ENCODE measurements at places on chromosomes 6 and 20. TPM values are rescaled to one million over a fixed set of nuclear protein-coding genes. Genes with fewer than 3 reads are reported as not detected.

The SLC17A4 gene
- not detected for total RNA-seq

The LRRC73 gene
- total RNA-seq: not detected

GRCh38 chr20:62655282-62656196, 13.2 kb downstream of the SLCO4A1 start:
- no peak for DNase-seq
- H3K27ac ChIP-seq: no peak overlapping the region
- H3K4me1 ChIP-seq: peaks cover 26% of the 10 kb centered on the region
- no peaks in the 10 kb centered on the region for H3K27me3 ChIP-seq
- H3K4me3 ChIP-seq: no peak overlapping the region
- no peaks in the 10 kb centered on the region for H3K36me3 ChIP-seq

The DNAH8 gene
- total RNA-seq: not detected

DNA sequence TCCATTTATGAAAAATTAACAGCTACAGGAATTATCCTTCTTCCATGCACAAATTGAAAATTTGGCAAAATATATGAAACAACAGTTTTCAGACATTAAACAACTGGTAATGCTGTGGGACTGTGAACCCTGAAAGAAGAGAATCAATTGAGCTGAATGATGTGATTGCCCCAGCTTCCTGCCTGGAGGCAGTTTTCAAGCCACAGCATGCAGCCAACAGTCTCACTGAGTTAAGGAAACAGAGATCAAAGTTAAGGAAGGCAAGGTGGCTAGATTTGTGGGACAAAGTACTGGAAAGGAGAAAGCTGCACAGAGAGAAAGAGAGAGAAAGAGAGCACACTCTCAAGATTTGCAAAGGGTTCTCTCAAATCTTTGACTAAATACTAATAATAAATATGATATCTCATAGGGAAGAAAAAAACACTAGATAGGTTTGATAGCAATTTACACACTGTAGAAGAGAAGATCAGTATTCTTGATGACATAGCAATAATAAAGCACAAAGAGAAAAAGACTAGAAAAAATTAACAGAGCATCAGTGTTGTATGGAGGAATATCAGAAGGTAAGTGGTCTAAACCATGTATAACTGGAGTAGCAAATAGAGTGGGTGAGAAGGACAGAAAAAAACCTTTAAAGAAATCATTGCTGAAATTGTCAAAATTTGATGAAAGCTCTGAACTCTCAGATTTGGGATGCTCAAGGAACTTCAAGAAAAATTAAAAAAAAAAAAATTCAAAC, 70.1 kb upstream of the CNKSR3 start:
- H3K27ac ChIP-seq: no peak overlapping the region
- no peaks in the 10 kb centered on the region for H3K36me3 ChIP-seq
- H3K4me1 ChIP-seq: peaks cover 21% of the 10 kb centered on the region
- no peak for DNase-seq

DNA sequence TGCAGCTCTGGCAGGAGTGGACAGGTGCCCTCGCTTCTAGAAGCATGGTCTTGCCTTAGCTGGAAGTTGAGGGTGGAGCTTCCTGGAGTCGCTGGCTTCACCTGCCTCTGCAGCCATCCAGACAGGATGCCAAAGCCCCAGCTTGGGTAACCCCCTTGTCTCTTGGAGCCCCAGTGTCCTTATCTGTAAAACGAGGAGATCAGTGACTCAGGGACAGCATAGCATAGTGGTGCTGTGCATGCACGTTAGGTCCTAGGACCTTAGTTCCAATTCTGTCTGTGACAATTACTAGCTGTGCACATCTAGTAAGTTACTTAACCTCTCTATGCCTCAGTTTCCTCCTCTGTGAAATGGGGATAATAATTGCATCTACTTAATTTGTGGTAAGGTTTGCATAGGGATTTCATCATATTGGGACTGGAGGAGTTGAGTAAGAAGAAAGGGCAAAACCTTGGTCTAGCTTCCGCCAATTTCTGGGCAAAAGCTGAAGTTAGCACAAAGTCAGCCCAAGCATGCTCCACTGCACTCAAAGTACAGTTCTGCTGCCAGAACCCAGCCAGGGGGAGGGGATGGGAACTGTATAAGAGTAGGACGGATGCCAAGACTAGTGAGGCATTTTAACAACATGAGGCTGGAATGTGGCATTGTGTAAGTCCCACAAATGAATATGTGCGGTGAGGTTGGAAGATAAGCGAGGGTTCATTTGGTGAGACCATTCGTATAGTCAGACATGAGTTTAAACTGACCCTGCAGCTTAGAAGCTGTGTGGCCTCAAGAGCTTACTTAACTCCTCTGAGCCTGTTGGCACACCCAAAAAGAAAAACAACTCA, 24.5 kb downstream of the TOX2 start:
- no peaks in the 10 kb centered on the region for H3K36me3 ChIP-seq
- peaks cover 40% of the 10 kb centered on the region for H3K4me1 ChIP-seq
- no peaks in the 10 kb centered on the region for H3K27me3 ChIP-seq
- H3K27ac ChIP-seq: no peak overlapping the region
- no peak for DNase-seq
- no peak overlapping the region for H3K4me3 ChIP-seq

- H3K27me3 ChIP-seq: no peaks in the 10 kb centered on the region
- DNase-seq: no peak
- H3K27ac ChIP-seq: no peak overlapping the region
- H3K36me3 ChIP-seq: no peaks in the 10 kb centered on the region
Observed at GRCh38 chr6:155374681-155375080, 60.4 kb upstream of the TFB1M start.

DNA sequence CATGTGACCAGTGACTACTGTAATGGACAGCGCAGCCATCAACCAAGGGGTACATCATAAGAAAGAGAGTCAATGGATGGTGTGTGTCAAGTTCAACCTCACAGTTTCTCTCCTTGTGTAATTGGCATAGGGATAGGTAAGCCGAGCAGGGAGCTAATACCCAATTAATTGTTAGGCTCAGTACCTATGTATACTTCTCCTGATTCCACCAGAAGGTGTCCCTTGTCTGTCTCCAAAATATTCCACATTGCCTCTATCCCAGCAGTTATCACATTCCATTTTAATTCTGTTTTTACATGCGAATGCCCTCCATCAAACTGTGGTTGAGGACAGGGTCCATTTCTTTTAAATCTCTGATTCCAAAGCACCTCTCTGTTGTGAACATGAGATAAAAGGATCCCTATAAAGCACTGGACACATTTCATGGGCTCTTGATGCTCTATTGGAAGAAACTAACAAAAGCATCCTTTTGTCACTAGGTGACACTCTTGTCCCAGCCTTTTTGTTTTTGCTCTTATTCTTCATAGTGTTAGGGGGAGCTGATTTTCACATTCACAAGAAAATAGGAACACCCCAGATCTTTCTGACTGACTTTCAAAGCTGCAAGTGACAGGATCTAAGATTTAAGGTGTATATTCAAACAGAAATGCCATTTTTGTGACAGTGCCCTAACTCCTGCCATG, 38.9 kb downstream of the FBXO9 start:
- H3K4me1 ChIP-seq: no peaks in the 10 kb centered on the region
- peaks cover 32% of the 10 kb centered on the region for H3K36me3 ChIP-seq
- no peak for DNase-seq
- H3K4me3 ChIP-seq: no peak overlapping the region
- no peaks in the 10 kb centered on the region for H3K27me3 ChIP-seq
- H3K27ac ChIP-seq: no peak overlapping the region

- no peak for DNase-seq
- H3K27me3 ChIP-seq: no peaks in the 10 kb centered on the region
- no peaks in the 10 kb centered on the region for H3K36me3 ChIP-seq
Observed at GRCh38 chr6:81812401-81812800, 59.9 kb upstream of the TENT5A start.

- no peaks in the 10 kb centered on the region for H3K4me1 ChIP-seq
- no peak for DNase-seq
- no peak overlapping the region for H3K4me3 ChIP-seq
- H3K36me3 ChIP-seq: no peaks in the 10 kb centered on the region
- H3K27me3 ChIP-seq: no peaks in the 10 kb centered on the region
Observed at GRCh38 chr6:13159300-13159699, 169.0 kb downstream of the TBC1D7 start.

DNA sequence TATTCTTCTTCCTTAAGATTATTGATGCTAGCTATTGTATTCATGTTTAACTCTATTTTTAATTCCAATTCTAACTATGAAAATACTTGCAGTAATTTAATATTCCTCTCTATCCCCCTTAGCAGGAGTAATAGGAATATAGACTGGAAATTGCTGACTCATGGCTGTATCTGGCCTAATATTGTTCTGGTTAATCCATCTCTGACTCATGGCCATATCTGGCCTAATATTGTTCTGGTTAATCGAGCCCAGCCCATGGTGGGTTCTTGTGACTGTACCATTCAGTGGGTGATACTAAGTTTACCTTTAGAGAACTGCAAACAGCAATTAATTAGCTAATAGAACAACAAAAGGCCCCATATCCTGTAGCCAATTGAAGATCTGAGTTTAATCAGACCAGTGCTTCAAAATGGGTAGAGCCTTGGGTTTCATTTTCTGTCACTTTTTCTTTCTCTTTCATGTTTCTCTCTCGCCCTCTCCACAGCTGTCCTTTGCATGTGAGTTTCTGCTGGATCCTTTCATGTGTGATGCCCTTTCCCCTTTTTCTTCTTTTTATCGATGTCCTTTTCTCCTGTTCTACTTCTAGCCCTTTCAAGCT, 50.6 kb downstream of the SLC22A3 start:
- H3K27me3 ChIP-seq: no peaks in the 10 kb centered on the region
- no peaks in the 10 kb centered on the region for H3K4me1 ChIP-seq
- no peak for DNase-seq
- H3K4me3 ChIP-seq: no peak overlapping the region
- no peak overlapping the region for H3K27ac ChIP-seq

DNA sequence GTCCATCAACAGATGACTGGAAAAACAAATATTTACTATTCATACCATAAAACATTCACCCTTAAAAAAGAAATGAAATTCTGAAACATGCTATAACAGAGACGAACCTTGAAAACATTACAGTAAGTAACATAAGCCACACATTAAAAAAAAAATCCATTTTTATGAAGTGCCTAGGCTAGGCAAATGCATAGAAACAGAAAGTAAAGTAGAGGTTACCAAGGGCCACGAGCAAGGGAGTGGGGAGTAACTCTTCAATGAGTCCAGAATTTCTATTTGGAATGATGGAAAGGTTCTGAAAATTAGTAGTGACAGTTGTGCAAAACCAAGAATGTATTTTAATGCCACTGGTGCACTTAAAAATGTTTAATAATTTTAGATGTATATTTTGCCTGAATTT, 47.7 kb downstream of the STAU1 start:
- H3K4me3 ChIP-seq: no peak overlapping the region
- no peak overlapping the region for H3K27ac ChIP-seq
- DNase-seq: no peak
- peaks cover 13% of the 10 kb centered on the region for H3K4me1 ChIP-seq
- peaks cover 20% of the 10 kb centered on the region for H3K36me3 ChIP-seq
- no peaks in the 10 kb centered on the region for H3K27me3 ChIP-seq

- H3K4me1 ChIP-seq: peaks cover 71% of the 10 kb centered on the region
- H3K27ac ChIP-seq: no peak overlapping the region
- H3K36me3 ChIP-seq: no peaks in the 10 kb centered on the region
- H3K4me3 ChIP-seq: no peak overlapping the region
- H3K27me3 ChIP-seq: no peaks in the 10 kb centered on the region
Observed at GRCh38 chr6:108610270-108610839, 49.6 kb downstream of the FOXO3 start.

DNA sequence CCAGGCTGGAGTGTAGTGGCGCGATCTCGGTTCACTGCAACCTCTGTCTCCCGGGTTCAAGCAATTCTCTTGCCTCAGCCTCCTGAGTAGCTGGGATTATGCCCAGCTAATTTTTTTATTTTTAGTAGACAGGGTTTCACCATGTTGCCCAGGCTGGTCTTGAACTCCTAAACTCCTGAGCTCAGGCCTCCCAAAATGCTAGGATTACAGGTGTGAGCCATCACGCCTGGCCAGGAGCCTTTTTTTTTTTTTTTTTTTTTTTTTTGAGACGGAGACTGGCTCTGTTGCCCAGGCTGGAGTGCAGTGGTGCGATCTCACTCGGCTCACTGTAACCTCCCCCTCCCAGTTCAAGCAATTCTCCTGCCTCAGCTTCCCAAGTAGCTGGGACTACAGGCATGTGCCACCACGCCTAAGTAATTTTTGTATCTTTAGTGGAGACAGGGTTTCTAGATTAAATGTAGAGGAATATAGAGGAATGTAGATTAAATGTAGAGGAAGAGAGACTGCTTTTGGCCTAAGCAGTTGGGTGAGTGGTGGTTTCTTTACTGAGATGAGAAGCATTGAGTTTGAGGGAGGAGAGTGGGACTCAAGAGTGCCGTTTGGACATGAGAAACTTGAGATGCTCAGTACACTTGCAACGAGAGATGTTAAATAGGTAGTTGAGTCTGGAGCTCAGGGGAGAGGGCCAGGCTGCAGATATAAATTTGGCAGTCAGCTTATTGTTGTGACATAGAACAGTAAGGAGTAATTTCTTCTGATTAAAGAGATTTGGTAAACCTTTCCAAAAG, 16.7 kb downstream of the VAPB start:
- DNase-seq: no peak
- no peaks in the 10 kb centered on the region for H3K36me3 ChIP-seq

GRCh38 chr20:49808753-49809152, 3.9 kb upstream of the SLC9A8 start:
- DNase-seq: no peak
- H3K4me1 ChIP-seq: peaks cover 13% of the 10 kb centered on the region
- H3K4me3 ChIP-seq: no peak overlapping the region
- no peaks in the 10 kb centered on the region for H3K36me3 ChIP-seq
- no peak overlapping the region for H3K27ac ChIP-seq
- no peaks in the 10 kb centered on the region for H3K27me3 ChIP-seq

The ABCC10 gene
- 22.8 TPM for total RNA-seq

The RIPOR3 gene
- 38.1 TPM for total RNA-seq

GRCh38 chr20:57986666-57987065, 241.8 kb downstream of the ANKRD60 start:
- H3K27me3 ChIP-seq: no peaks in the 10 kb centered on the region
- H3K36me3 ChIP-seq: no peaks in the 10 kb centered on the region
- H3K27ac ChIP-seq: no peak overlapping the region
- no peak for DNase-seq

The HSP90AB1 gene
- total RNA-seq: 463 TPM

DNA sequence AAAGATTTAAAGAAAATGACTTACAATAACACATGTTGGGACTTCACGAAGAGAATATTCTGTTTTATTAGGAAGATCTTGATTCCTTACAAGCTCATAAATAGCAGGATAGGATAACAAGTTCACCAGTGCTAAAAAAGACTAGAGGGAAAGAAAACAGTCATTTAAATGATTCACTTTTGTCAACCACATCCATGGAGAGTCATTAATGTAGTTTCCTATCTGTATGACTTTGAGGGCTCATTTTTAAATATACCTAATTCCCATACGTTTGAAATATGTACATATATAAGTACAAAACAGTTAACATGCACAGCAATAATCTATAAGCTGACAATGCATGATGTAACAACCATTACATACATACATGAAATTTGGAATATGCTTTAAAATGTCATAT, 111.1 kb downstream of the TBC1D32 start:
- no peaks in the 10 kb centered on the region for H3K27me3 ChIP-seq
- DNase-seq: no peak
- H3K4me3 ChIP-seq: no peak overlapping the region

The ECT2L gene
- not detected for total RNA-seq
